Fibroblast of mammary gland (primary cell): ENCODE measurements at places on chromosomes 2 and 18.

DNA sequence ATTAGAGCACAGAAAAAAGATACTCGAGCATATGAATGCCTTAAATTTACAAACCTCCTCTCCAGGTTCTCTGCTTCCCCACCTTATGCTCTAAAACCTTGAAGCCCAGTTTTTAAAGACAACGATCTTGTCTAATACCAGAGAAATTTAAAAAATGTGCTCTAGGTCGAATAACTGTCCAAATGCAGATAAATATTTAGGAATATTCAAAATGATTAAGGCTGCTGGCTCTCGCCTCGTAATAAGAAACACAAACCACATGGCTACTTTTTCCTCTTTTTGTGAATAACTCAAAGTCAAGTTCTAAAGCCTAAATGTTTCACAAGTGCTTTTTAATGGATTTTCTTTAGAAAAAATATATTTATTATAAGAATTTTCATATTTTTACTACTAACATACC is 101.3 kb downstream of the SATB2 start:
- no peak for DNase-seq

GRCh38 chr2:55490554-55490953 is 29.0 kb upstream of the CFAP36 start:
- peak; percentile 89 for DNase-seq

GRCh38 chr18:13696961-13697360 is 29.4 kb downstream of the FAM210A start:
- peak; percentile 31 for DNase-seq

- no peak for DNase-seq
Measured at GRCh38 chr2:104915107-104915793, 61.3 kb downstream of the POU3F3 start.
